ENCODE measurements at places on chromosomes 2 and 18.
A peak's percentile ranks its signal among the peaks of the same experiment; 100 is the strongest.

DNA sequence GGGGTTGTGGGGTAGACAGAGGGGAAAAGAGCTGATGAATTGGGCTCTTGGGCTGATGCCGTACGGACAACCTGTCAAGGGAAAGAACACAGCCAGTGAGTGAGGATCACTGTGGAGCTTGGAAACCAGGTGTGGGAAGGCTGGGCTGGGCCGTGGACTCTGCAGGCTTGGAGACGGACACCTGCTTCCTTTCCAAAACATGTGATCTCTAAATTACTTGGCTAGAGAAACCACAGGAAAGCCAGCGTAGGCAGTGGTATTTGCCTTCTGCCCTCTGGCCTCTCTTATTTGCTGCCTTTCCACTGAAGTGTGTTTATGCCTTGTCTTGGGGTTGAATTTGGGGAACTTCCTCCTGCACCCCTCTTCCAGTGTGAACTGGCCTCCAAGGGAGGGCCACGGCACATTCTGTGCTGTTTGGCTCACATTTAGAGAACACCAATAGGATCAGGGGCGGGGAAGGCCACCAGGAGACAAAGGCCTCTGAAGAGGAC, 267.7 kb downstream of the PRKCE start:
- no peak for DNase-seq

DNA sequence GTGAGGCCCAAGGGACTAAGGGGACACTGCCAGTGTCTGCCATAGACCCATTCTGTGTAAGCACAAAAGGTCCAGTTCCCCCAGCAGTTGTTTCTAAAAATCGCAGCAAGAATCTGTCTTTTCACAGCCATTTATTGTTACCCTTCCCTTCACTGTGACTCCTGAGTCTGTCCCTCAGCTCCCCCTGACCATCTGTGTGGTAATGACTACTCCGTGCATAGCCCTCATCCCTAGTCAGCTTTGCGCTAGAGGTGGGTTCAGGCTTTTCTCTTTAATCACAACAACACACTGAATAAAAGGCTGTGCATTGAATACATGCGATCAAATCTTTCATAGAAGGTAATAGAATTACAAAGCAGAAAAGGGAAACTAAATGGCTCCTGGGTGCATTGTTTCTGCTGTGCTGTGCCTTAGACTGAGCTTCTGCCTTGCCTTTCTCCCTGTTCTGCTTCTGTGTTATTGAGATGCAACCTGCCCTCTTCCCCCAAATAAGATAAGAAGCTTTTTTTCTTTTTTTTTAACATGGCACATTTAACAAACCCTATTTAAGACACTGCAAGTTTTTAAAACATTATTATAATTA, 836.0 kb upstream of the CDH2 start:
- no peak for DNase-seq

DNA sequence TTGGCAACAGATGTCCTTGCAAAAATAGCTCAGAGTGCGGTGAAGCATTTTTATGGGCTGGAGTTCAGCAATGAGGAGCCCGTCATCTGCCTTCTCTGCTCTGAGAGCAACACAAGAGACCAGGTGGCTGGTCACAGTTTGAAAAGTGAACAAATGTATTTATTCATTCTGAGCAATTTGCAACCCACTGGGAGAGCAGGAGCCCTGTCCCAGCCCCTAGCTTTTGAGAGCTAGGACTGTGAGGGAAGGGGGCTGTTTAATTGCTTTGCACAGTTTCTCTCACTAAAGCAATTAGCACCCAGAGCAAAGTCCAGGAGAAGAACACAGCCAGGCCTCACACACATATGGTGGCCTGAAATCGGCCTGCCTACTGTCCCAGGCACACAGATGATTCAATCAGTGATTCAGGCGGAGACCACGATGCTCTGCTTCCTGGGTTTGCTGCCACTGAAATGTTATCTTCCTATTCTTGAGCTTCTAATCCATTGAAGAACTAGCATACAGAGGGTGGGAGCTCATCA, 646.1 kb upstream of the ACVR2A start:
- DNase-seq = no peak

DNA sequence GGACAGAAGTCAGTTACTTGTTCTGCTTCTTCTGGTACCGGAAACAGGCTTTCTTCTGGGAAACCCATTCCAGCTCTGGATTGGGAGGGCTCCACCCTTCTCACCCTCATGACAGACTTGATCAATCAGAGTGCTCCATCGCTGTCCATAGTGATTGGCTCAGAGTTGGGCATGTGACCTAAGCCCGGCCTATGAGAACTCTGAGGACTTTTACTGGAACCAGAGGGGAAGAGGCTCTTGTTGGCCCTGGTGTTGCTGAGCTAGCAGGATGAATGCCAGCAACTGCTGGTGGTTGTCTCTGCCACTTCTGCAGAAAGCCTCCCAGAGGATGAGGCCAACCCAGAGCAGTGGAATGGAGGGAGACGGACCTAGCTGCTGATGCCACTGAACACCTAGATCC, 33.3 kb downstream of the TMEM37 start:
- no peak for DNase-seq

GRCh38 chr2:95698146-95698545, 106.3 kb downstream of the TRIM43 start:
- DNase-seq = no peak

GRCh38 chr2:37987098-37987775, 62.1 kb downstream of the RMDN2 start:
- no peak for DNase-seq

GRCh38 chr2:221402072-221402471, 170.0 kb downstream of the EPHA4 start:
- DNase-seq = no peak

DNA sequence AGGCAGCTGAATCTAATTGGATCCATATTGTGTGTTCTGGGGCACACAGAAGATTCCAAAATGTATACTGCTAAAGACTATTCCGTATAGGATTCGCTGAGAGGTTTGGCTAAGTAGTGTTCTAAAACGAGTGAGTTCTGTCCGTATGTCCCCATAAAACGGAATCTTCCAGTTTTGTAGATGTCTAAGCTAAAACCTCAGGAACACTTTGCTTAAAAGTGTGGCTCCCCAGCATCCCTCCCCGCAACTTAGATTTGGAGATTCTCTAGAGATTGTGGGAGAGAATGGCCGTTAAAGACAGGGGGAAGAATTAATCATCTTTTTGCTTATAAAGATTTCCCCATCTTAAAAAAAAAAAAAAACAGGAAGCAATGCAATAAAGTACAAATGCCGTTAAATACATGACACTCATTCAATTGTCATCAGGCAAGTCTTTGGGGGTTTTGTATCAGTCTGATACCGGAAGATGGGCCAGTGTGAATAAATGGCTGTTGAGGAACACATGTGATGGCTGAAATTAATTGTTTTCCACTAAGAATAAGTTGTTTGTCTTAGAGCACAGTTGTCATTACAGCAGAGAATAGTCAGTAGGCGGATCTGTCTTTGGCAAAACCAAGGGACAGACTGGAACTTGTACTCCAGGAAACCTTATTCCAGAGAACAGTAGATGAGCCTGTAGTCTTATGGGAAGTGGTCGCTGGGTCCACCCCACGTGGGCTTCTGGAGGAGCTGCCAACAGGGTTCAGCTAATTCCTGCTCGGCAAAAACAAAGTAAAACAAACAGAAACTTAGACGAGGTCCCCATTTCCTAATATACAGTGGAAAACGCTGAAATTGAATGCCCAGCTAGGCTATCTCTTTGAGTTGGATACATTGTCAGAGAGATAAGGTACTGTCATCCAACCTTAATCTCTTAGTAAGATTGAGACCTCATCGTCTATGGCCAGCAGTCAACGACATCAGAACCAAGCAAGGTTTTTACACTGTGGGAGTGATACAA, 1.7 kb downstream of the EMILIN2 start:
- DNase-seq = no peak

DNA sequence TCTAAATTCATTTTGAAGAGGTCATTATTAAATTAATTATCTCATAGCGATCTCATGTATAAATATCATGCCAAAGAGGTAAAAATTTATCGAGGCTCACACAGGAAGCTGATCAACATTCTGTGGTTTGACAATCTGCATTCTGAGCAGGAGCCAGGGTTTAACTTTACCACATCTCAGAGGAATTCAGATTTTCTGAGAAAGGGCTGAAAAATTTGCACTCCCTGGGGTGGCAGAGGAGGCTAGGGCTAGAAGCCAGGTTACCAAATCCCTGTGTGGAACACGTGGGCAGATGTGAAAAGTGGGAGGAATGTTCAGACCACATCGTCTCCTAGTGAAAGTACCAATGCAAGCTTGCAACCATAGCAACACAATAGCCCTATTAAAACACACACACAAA, 63.5 kb upstream of the CTLA4 start:
- peak; percentile 53 for DNase-seq

DNA sequence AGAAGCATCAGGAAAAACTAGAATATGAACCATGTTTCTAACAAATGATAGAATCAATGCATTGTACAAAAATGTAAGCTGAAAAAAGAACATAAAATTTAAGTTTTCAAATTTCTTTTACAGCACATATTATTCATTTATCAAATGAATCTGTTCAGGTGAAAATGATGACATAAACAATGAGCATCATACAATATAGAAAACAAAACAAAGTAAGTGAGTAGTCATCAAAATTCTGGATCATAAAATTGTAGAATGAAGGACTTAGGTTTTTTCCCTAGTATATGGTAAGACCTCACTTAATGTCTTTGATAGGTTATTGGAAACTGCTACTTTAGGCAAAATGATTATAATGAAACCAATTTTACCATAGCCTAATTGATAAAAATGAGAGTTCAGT, 427.0 kb upstream of the KCNH7 start:
- no peak for DNase-seq

GRCh38 chr2:42025151-42025582, 22.7 kb upstream of the PKDCC start:
- no peak for DNase-seq

DNA sequence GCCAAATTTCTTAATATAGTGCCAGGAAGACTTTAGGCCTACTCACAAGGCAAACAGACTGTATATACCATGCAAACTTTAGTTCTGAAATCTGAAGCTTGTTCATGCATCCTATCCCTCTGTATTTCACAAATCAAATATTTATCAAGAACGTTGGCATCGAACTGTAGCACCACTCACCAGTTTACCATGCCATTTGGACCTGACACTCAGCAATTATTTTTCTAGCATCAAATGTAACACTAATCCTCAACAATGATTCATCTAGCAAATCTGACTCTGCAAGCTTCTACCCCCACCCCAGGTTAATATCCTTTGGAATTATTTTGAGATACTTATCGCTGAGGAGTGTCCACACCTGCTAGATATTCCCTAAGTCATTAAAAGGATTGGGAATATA, 1506.6 kb downstream of the LRP1B start:
- no peak for DNase-seq

DNA sequence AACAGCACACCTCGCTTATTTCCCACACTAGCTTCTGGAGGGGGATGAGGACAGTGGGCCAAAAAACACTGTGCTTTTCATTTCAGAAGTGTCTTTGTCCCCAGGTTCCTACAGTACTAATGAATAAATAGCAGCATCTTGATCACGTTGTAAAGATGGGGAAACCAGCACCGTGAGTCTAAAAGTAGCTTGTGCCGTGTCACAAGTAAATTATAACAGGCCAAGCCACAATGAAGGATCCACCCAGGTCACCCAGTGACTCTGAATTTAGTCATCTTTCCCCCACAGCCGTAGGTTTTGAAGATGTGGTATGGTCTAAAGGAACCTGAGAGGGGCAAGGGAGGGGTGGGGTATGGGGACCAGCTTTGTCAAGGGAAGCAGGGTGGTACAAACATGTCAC, 8.8 kb downstream of the FZD7 start:
- DNase-seq = no peak

GRCh38 chr2:182446087-182446486, 19.3 kb upstream of the PDE1A start:
- DNase-seq = no peak

GRCh38 chr18:3914833-3915610, 465.1 kb downstream of the TGIF1 start:
- no peak for DNase-seq

- no peak for DNase-seq
Observed at GRCh38 chr2:96945014-96945413, 41.4 kb downstream of the FAM178B start.

GRCh38 chr2:240155745-240156390, 15.4 kb upstream of the OTOS start:
- no peak for DNase-seq

DNA sequence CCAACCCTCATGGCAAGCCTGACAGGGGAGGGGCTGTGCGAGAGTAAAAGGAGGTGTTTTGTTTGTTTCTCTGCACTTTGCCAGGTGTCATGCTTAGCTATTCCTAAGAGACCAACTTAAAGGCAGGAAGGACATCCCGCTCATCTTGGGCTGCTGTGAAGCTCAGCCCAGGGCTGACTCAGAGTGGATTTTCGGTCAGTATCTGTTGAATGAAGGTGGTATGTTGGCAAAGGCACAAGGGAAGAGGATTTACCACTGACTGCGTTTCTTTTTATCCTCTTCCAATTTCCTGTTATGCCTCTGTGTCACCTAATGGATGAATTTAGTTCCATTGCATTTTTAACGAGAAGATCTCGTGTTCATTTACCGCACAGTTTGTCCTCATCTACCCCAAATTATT, 18.9 kb downstream of the TRPM8 start:
- DNase-seq = no peak

- DNase-seq = peak; percentile 46
Observed at GRCh38 chr2:54665436-54665856, 58.0 kb upstream of the EML6 start.

DNA sequence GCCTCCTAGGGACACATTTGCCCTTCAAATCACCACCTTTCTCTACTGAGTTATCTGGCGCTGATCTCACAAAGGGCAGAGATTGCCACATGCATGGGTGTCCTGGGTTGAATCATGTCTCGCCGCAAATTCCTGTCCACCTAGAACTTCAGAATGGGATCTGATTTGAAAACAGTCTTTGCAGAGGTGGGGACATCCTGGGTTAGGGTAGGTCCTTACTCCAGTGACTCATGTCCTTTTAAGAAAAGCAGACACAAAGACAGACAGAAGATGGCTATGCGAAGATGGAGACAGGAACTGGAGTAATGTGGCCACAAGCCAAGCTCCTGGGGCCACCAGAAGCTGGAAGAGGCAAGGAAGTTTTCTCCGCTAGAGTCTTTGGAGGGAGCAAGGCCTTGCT, 197.4 kb upstream of the SMIM21 start:
- no peak for DNase-seq

- no peak for DNase-seq
Observed at GRCh38 chr2:45195916-45196315, 186.7 kb upstream of the SIX2 start.

DNA sequence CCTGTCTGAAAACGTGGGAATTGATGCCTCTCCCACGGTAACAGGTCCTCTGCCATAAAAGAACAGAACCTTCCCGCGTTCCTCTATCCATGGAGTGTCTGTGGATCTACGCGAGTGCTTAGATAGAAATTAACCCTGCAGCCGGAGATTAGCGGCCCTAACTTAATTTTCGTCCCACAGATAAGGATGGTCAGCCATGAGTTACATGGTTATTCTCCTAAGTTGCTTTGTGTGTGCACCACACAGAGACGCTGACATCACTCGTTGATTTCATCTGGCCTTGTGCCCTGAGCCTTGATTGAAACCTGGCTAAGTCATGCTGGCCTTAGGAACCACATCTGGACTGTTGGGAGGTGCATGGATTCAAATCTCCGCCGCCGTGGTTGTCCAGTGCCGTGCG, 132.1 kb downstream of the GBX2 start:
- no peak for DNase-seq

GRCh38 chr2:121536850-121537557, 6.3 kb downstream of the RNU4ATAC start:
- no peak for DNase-seq

Data from stimulated activated CD4-positive, alpha-beta T cell treated with anti-CD3 and anti-CD28 coated beads, Interleukin-2, amount 100 ng/mL, for 24 hours (primary cell).